ENCODE measurements at places on chromosomes 3 and 15.

DNA sequence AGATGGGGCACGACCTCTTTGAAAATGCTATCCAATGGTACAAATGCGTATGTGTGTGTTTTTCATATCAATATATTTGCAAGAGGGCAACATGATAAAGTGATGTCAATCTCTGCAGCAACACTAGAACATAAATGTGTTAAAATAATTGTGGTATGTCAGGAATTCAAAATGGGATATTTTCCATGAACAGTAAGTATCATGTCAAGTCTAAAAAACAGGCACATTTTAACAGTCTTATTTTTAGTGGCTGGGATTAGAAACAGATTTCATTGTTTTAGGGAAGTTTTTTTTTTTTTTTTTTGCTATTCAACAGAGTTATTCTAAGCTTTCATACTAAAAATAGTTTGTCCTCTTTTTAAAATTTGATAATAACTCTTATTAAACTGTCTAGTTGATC, 209.8 kb downstream of the GAP43 start:
- DNase-seq, result no peak

- no peak for DNase-seq
Observed at GRCh38 chr3:151357463-151357850, 27.1 kb downstream of the P2RY12 start.

DNA sequence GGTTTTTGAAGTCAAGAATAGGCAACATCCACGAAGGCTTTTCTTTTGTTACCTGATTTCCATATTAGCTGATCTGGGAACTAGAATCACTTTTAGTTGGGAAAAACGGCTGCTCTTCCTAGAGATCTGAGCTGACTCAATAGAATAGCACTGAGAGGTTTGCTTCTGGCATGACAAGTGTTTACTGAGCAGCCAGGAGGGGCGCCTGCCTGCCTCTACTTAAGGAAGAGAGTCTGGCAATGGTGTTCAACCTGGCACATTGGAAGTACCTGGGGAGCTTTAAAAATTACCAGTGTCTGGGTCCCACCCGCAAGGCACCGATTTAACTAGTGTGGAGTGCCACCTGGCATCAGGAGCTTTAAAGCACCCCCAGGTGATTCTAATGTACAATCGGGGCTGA, 34.4 kb downstream of the FAM43A start:
- no peak for DNase-seq

DNA sequence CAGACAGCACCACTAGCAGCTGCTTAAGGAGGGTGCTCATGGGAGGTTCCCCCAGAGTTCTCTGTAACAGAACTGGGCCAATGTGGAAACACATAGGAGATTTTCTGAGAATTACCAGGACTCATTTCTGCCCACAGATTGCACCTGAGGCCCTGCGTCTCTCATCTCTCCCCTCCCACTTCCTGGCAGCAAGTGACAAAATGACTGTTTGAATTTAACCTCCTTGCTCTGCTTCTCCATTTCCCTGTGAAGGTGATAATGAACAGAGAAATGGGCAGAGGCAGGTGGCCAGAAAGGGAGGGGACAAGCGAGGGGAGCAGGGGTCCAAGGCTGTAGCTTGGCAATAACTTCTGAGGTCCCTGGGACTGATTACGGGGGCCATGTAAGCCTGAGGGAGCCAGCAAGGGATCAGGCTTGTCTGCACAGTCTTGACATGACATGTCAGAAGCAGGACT, 8.0 kb downstream of the EPHB1 start:
- no peak for DNase-seq

DNA sequence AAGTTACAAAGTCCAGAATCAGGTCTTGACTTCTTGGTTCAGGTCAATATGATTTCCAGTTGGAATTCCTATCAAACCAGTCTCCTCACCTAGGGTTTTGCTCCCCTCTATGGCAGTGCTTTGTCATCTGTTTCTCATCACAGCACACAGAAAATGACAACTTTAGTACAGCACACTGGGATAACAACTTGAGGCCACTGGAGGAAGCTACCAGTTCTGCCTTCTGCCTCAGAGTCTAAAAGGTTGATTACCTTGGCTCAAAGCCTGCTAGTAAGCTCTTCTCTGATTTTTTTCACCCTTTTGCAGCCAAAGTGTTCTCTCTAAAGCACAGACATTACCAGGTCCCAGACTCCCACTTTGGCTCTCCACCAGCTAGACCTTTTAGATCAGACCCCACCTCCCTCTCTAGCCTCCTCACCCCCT, 24.8 kb upstream of the TRIM59 start:
- no peak for DNase-seq

- no peak for DNase-seq
Observed at GRCh38 chr3:51874889-51875288, 512 bp downstream of the IQCF5 start.

DNA sequence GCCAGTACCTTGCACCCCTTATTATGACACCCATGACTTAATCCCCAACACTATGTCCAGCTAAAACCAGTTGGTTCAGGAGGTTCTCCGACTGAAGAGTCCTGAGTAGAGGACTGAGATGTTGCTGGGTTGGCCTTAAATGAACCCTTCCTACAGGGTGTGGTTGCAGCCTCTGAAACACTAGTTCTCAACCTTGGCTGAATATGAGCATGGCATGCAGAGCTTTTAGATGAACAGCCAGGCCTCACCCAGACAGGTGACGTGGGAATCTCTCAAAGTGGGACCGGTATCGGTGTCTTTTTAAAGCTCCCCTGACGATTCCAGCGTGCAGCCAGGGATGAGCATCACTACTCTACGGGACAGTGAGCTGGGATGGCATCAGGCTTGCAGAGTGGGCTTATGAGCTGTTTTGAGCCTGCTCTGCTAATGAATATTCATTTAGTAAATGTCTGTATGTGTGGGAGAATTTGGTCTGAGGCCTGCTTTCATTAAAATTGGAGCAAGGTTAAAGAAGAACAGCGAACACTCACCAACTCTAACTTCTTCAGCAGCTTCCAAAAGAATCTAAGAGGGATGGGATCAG, 79.7 kb upstream of the PRICKLE2 start:
- no peak for DNase-seq

DNA sequence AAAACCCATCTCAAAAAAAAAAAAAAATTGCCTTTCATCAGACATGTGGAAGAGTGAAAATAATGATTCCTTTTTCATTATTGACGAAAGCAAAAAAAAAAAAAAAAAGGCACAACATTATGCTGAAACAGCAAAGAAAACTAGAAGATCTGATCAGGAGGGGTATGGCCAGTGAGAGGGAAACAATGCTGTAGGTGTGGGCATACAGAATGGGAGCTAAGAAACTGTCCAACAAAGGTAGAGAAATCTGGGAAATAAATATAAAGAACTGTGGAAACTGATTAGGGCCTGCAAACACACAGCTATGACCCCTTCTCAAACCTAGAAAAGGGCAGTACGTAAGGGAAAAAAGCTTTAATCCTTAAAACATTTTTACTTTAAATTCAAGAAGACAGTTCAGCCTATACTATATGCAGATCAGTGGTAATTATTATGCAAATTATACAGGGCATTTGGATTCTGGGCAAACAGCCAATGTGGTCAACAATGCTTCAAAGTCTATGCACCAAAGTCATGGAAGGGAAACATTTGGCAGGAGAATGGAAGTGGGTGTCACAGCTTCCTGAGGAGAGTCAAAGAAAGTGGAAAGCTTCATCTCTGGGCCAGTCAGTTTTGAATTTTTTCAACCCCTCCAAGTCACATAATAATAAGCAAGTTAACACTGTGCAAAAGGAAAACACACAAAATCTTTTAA, 68.3 kb upstream of the SLC12A8 start:
- DNase-seq, result no peak

- no peak for DNase-seq
Observed at GRCh38 chr15:73375012-73375411, 6.3 kb upstream of the HCN4 start.

Data from activated T-cell treated with anti-CD3 and anti-CD28 coated beads for 1 hour (primary cell).